ENCODE measurements at places on chromosomes 3 and 15.

GRCh38 chr15:51496246-51496645 lies 126.3 kb downstream of the DMXL2 start:
- no peak for DNase-seq

GRCh38 chr3:102034639-102035451 lies 185.5 kb downstream of the NFKBIZ start:
- no peak for DNase-seq

DNA sequence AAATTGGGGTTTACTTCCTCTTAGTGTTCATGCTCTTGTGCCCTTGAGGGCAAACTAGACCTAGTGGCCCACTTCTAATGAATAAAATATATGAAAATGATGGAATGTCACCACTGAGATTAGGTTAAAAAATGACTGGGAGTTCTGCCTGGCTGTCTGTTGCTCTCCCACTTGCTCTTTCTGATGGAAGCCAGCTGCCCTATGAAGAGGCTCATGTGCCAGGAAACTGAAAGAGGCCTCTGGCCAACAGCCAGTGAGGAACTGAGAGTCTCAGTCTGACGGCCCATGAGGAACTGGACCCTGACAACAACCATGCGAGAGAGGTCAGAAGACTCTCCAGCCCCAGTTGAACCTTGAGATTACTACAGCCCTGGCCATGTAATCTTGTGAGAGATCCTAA lies 107.1 kb upstream of the FHIT start:
- no peak for DNase-seq

DNA sequence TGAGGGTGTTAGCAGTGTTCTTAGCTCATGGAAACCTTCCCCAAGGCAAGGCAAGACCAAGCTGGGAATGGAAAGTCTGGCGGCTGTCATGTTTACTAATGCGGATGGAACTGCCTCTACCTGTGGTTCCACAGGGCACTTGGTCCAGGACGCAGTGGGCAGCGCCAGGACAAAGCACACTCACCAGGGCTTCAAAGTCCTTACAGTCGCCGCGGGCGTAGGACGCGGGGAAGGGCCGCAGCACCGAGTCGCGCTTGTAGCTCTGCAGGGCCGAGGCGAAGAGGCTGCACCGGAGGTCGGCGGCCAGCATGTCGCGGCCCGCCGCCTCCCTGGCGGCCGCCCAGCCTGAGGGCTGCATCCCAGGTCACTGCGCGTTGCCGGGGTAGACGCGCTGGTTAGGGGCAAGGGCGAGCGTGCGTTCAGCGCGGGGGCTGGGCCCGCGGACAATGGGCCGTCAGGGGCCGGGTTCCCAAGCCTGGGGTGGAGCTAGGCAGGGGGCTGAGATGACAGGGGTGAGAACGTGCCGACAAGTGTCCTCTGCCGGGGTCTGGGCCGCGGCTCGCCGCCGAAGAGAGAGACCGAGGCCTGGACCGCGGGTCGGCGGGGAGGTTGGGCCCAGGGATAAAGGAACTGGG lies 497 bp downstream of the PARP16 start:
- DNase-seq = no peak

- DNase-seq = no peak
Observed at GRCh38 chr15:67267951-67268941, 13.7 kb downstream of the IQCH start.

- DNase-seq = no peak
Observed at GRCh38 chr3:172034786-172035685, 4.3 kb upstream of the FNDC3B start.

DNA sequence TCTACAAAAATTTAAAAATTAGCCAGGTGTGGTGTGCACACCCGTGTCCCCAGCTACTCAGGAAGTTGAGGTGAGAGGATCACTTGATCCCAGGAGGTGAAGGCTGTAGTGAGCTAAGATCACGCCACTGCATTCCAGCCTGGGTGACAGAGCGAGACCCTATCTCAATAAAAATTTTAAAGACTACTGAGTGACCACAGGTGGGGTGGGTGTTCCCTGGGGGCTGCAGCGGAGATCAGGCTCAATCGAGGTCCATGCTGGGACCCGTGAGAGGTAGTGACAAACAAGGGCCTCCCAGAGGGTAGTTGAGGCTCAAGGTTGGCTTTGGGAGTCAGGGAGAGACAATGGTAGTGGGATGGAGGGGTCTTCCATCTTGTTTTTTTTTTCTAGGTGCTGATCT lies 38.9 kb upstream of the LIMD1 start:
- no peak for DNase-seq

- no peak for DNase-seq
Observed at GRCh38 chr15:94287794-94288246, 56.5 kb downstream of the MCTP2 start.

DNA sequence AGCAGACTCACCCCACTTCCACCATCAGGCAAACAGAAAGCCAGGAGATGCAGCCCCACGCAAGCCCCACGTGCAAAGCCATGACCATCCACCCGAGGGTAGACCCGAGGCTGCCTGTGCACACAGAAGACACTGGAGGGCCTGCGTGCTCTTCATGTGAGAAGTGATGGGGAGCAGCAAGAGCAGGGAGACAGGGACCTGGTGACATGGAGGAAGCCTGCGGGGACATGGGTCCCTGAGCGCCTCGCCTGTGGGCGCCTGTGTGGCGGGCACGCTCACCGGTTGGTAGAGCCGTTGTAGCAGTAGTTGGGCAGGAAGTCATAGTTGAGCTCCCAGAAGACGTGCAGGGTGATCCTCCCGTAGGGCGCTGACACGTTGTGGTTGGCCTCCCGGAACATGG lies 65.0 kb downstream of the NIPA2 start:
- DNase-seq = no peak

GRCh38 chr3:71129611-71130431 lies 453.7 kb downstream of the FOXP1 start:
- DNase-seq = no peak

DNA sequence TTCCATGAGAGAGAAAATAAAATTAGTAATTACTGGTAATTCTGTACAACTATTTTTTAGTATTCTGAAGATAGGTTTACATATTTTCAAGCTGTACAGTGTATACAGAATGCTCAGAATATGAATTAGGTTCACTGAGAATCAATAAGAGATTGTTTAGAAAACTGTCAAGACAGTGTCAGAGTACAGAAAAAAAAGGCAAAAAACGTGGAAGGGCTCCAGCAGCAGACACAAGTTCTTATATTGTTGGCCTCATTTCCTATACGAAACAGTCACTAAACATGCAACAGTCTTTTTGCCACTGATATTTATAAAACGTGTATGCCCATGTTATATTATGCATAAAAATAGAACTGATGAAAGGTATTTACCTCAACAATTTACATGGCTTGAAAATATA lies 103.9 kb downstream of the ISL2 start:
- no peak for DNase-seq

DNA sequence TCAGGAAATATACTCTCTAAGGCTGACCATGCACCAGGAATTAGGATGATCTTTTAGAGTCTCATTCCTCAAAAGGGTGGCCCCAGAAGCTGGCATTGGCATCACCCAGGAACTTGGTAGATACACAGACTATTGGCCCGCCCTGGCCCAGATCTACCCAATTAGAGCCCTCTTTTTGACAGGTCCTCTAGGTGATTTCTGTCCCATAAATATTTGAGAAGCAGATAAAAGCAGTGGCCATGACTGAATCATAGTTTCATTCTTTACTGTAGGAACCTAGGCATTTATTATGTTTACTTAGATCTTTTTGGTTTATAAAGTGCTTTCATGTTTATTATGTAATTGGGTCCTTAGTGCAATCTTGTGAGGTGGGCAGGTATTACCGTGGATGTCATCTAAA lies 7.6 kb downstream of the TLNRD1 start:
- no peak for DNase-seq

DNA sequence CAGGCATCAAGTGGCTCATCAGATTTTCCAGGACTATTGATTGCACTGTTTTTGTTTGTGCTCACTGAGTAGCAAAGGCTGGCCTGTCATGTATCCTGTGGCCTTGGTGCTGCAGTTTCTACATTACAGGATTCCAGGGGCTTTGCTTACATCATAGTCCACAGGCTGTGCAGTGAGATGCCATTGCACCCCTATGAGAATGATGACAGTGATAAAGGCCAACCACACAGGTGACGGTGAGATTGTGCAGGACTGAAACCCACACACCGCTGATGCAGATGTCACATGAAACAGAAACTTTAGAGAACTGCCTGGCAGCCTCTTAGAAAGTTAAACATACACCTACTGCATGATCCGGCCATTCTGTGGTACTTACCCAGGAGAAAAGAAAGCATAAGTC lies 195.0 kb upstream of the UBE3A start:
- DNase-seq = no peak
